Endothelial cell of umbilical vein (primary cell): ENCODE measurements at places on chromosomes 12 and 14. TPM values are rescaled to one million over a fixed set of nuclear protein-coding genes. Genes with fewer than 3 reads are reported as not detected.

TCL1A gene
- not detected in 2 replicates for total RNA-seq

DNA sequence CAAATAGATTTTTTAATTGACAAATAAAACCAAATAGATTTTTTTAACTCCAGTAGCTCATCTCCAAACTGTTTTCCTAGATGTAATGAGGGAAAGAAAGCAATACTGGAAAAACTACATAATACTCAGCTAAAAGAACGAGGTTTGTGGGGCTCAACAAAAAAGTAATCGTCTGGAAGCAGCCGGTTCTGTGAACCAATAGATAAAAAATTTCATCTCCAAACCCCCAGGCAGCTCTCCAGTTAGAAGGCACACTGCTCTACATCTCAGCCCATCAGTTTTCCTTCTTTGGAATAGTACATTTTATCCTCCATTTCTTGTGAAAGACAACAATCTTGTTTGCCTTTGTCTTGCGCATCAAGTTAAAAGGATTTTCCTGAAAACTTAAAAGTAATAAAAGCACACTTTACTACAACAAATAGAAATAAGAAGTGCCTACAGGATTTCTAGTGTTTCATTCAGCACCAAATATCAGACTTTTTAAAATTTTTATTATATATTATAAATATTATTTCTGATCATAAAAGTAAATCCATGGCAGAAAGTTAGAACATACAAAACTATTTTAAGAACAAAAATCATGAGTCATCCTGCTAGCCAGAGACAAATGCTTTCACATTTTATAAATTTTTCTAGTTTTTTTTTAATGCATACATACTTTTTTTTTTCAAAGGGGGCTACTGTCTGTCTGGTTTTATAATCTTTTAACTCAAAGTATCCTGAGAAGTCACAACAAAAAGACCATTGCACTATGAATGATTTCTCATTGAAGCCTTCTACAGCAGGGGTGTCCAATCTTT lies 67.7 kb downstream of the EPS8 start:
- peaks cover 13% of the 10 kb centered on the region for H3K4me1 ChIP-seq
- no peak overlapping the region for H3K4me3 ChIP-seq
- no peaks in the 10 kb centered on the region for H3K27me3 ChIP-seq
- no peak for DNase-seq
- no peak overlapping the region for H3K27ac ChIP-seq
- H3K36me3 ChIP-seq = no peaks in the 10 kb centered on the region

DNA sequence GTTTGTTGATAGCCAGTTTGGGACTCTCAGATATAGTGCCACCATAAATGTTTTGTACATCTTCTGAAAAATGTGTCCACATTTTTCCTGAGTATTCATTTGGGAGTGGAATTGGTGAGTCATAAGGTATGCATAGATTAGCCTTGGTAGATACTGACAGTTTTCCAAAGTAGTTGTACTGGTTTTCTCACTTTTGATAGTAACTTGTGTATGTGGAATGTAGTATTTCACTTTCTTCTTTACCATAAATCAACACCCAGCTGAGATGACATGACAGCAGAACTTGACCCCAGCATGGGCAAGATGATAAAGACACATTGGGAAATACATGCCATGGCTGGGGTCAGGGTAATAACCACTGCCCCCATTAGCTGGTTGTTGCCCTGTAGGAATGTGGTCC lies 5.4 kb downstream of the FBXW8 start:
- H3K4me1 ChIP-seq = peaks cover 12% of the 10 kb centered on the region
- H3K27me3 ChIP-seq = no peaks in the 10 kb centered on the region
- H3K36me3 ChIP-seq = no peaks in the 10 kb centered on the region
- DNase-seq = no peak
- no peak overlapping the region for H3K4me3 ChIP-seq

- no peaks in the 10 kb centered on the region for H3K36me3 ChIP-seq
- DNase-seq = no peak
- H3K4me3 ChIP-seq = no peak overlapping the region
- no peak overlapping the region for H3K27ac ChIP-seq
- no peaks in the 10 kb centered on the region for H3K4me1 ChIP-seq
- no peaks in the 10 kb centered on the region for H3K27me3 ChIP-seq
Observed at GRCh38 chr12:131852551-131853299, 24.5 kb downstream of the MMP17 start.

DNA sequence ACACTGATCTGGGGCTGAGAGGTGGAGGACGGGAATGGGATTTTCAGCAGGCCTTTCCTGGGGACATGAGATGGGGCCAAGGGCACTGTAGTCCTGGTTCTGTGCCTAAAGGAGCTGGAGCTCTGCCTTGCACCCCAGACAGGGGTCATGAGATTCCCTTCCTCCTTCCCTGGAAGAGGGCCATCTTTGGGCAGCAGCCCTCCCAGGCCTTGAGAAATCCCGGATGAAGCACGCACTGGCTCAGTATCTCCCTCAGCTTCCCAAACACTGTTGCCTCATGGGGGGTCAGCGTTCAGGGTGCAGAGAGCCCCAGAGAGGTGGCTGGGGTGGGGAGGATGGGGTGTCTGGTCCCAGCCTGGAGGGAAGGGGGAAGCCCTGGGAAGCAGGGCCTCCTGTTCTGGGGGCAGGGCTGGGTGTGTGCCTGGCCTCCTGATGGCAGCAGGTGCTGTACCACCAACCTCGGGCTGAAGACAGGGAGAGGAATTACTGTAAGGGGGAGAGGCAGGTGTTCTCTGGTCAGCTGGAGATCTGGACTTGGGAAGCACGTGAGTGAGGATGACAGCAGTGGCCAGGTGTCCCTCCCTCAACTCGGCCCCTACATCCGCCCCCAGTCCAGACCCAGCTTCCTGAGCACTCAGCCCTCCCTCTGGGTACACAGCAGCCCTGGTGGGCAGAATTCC lies 8.4 kb upstream of the NR4A1 start:
- H3K27ac ChIP-seq = no peak overlapping the region
- no peak overlapping the region for H3K4me3 ChIP-seq
- H3K27me3 ChIP-seq = no peaks in the 10 kb centered on the region
- H3K36me3 ChIP-seq = no peaks in the 10 kb centered on the region
- no peak for DNase-seq

AKAP3 gene
- total RNA-seq = 0.62 TPM in 1 of 2 replicates, not detected in the other

HAL gene
- total RNA-seq = 0.44 and 0.62 TPM in 2 replicates

- no peaks in the 10 kb centered on the region for H3K4me1 ChIP-seq
- no peak overlapping the region for H3K4me3 ChIP-seq
- no peaks in the 10 kb centered on the region for H3K36me3 ChIP-seq
- DNase-seq = no peak
- H3K27ac ChIP-seq = no peak overlapping the region
Observed at GRCh38 chr14:79094951-79095350, 924.8 kb downstream of the NRXN3 start.

DNA sequence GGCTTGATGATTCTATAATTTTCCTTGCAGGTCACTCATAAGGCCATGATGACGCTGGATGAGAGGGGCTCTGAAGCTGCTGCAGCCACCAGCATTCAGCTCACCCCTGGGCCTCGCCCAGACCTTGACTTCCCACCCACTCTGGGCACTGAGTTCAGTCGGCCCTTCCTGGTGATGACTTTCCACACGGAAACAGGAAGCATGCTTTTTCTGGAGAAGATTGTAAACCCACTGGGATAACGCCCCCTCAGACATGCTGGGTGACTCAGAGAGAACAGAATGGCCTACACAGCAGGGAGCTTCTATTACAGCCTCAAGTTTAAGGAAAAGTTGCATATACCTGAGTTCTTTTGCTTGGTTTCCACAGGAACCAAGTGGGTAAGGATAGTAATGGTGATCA lies 34.3 kb downstream of the SERPINA3 start:
- H3K4me3 ChIP-seq = no peak overlapping the region
- DNase-seq = peak; percentile 15
- no peaks in the 10 kb centered on the region for H3K36me3 ChIP-seq
- no peaks in the 10 kb centered on the region for H3K4me1 ChIP-seq
- H3K27ac ChIP-seq = no peak overlapping the region
- H3K27me3 ChIP-seq = no peaks in the 10 kb centered on the region

GALNT4 gene
- 9.8 and 10.9 TPM in 2 replicates for total RNA-seq

ACSS3 gene
- 0.53 and 0.86 TPM in 2 replicates for total RNA-seq

- DNase-seq = no peak
- H3K27me3 ChIP-seq = peaks cover 35% of the 10 kb centered on the region
- no peak overlapping the region for H3K27ac ChIP-seq
- no peak overlapping the region for H3K4me3 ChIP-seq
- no peaks in the 10 kb centered on the region for H3K36me3 ChIP-seq
Observed at GRCh38 chr12:116884871-116885270, 3.6 kb upstream of the HRK start.

DNA sequence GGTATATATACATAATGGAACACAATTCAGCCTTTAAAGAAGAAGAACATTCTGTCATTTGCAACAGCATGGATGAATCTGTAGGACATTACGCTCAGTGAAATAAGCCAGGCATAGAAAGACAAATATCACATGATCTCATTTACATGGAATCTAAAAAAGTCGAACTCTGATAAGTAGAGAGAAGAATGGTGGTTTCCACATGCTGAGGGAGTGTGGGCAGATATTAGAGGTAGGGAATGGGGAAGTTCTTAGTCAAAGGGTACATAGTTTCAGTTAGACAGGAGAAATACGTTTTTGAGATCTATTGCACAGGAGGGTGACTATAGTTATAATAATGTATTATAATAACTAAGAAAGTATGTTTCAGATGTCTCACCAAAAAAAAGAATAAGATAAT lies 71.4 kb downstream of the ADAMTS20 start:
- H3K4me3 ChIP-seq = no peak overlapping the region
- H3K4me1 ChIP-seq = no peaks in the 10 kb centered on the region
- no peaks in the 10 kb centered on the region for H3K36me3 ChIP-seq
- no peaks in the 10 kb centered on the region for H3K27me3 ChIP-seq
- DNase-seq = no peak

DNA sequence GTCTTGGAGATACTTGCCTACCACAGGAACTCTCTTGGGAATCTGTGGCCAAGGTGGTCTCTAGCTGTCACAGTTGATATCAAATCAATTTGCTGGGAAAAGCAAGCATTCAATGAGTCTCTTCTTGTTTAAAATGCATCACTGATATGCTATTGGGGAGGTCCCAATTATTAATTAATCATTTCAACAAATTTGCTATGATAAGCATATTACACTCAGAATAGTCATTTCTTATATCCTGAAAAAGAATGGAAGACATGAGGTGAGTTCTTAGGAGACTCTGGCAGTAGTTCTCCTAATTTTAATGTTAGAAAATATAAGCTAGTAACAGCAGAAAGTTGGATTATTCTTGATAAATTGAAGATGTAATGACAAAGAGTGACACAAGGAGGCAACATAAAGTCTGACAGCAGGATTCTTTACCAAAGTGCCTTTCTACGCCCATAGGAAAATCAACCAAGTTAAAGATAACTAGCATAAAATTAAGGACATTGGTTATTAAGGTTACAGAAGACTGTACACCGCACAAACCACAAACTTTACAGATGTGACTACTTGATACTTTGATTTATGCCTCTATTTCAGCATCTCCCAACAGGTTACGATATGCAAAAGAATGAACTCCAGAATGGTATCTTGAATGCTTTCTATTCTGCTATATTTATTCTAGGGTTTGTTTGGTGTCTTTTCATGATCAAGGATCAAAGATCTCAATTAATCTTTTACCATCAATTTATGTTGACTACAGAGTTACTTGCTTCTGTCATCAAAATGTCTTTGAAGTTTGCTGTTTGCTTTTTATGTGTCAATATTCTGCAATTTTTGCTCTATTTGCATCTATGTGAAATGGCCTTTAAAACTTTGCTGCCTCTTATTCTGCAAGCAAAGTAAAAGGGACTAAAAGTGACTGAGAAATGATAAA lies 349.6 kb upstream of the CLEC14A start:
- no peak overlapping the region for H3K27ac ChIP-seq
- DNase-seq = peak; percentile 32
- no peaks in the 10 kb centered on the region for H3K4me1 ChIP-seq
- no peaks in the 10 kb centered on the region for H3K36me3 ChIP-seq
- H3K27me3 ChIP-seq = no peaks in the 10 kb centered on the region
- no peak overlapping the region for H3K4me3 ChIP-seq

ASIC1 gene
- 0.53 and 0.55 TPM in 2 replicates for total RNA-seq

DNA sequence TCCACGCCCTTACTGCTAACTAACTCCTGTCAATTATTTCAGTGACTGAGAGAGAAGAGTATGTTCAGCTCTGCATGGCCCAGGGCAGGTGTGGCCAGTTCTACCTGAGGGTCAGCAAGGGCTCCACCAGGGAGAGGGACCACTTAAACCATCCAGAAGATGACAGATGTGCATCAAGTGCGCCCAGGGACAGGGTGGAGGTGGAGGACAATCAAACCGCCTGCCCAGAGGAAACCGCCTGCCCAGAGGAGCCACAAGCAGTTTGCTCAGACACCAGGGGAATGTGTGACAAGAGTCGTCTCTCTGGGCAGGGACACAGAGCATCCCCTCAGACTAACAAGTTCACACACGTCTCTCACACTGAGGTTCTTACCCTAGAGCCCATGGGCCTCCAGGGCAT lies 14.5 kb downstream of the DPF3 start:
- H3K27ac ChIP-seq = no peak overlapping the region
- H3K36me3 ChIP-seq = no peaks in the 10 kb centered on the region
- DNase-seq = no peak
- no peaks in the 10 kb centered on the region for H3K27me3 ChIP-seq
- no peak overlapping the region for H3K4me3 ChIP-seq
- H3K4me1 ChIP-seq = peaks cover 16% of the 10 kb centered on the region

- no peaks in the 10 kb centered on the region for H3K36me3 ChIP-seq
- H3K4me3 ChIP-seq = peak overlapping the region; percentile 56
- peaks cover 17% of the 10 kb centered on the region for H3K4me1 ChIP-seq
- peak; percentile 42 for DNase-seq
- H3K27me3 ChIP-seq = no peaks in the 10 kb centered on the region
- peak overlapping the region; percentile 88 for H3K27ac ChIP-seq
Observed at GRCh38 chr12:2877953-2878732, 1.1 kb downstream of the RHNO1 start.

DNA sequence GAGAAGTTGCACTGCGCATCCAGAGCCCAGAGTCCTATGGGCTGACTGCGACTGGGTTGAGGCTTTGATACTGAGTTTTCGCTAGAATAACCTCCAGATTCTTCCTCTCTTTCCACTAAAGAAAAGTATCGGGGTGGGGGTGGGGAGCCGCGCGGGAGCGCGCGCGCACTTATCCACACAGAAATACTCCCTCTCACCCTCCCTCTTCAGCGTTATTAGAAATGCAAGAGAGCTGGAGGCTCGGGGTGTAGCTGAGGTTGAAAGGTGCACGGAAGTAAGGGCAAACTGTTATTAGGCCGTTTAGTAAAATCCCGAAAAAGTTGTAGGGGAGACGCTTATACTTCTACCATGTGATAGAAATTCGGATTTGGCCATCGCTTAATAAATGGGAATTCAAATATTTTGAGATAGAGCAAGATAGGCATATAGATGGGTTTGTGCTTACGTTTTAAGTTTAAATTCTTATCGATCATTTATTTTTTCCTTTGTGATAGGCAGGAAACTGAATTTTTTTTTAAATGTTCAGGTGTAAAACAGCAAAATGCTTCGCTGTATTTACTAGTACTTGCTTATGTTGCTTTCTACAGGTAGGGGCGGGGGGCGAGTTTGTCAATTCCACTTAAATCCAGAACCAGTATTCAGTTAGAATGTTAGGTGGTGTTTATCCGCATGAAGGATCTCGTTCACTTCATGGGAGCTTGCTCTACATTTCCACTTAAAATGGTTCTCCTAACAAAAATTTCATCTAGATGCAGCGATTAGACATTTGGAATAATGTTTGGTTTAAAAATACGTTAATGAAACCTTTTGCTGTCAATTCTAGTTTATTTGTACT lies 1.1 kb downstream of the ARHGAP5 start:
- H3K4me1 ChIP-seq = peaks cover 17% of the 10 kb centered on the region
- H3K36me3 ChIP-seq = no peaks in the 10 kb centered on the region
- H3K27ac ChIP-seq = peak overlapping the region; percentile 60
- DNase-seq = peak; percentile 67
- H3K27me3 ChIP-seq = peaks cover 4% of the 10 kb centered on the region
- peak overlapping the region; percentile 91 for H3K4me3 ChIP-seq

GRCh38 chr14:103341250-103342129 lies 7.5 kb downstream of the EIF5 start:
- no peak overlapping the region for H3K27ac ChIP-seq
- H3K4me3 ChIP-seq = no peak overlapping the region
- H3K4me1 ChIP-seq = peaks cover under 1% of the 10 kb centered on the region
- no peaks in the 10 kb centered on the region for H3K27me3 ChIP-seq
- no peak for DNase-seq
